ENCODE measurements at places on chromosomes 5 and 9.

DNA sequence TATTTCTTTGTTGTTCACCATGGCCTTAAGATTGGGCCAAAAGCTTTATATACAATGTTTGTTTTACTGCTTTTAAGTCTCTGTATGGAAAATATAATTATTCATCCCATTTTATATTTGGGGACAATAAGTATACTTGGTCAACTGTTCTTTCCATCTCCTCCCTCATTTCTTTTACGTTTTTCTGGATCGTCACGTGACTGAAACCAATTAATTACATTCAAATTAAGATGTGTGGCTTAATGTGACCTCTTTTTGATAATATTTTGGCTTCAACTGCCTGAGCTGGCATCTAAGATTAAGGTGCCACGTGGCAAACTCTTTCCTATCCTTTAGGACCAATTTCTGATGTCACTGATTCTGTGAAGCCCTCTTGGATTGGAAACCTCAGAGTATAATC, 250.1 kb upstream of the SGCD start:
- DNase-seq = no peak

GRCh38 chr9:128819716-128820664, 1.7 kb downstream of the ENDOG start:
- DNase-seq = no peak

- DNase-seq = no peak
These were observed 20.2 kb downstream of the CDH6 start for GRCh38 chr5:31213705-31214121.

DNA sequence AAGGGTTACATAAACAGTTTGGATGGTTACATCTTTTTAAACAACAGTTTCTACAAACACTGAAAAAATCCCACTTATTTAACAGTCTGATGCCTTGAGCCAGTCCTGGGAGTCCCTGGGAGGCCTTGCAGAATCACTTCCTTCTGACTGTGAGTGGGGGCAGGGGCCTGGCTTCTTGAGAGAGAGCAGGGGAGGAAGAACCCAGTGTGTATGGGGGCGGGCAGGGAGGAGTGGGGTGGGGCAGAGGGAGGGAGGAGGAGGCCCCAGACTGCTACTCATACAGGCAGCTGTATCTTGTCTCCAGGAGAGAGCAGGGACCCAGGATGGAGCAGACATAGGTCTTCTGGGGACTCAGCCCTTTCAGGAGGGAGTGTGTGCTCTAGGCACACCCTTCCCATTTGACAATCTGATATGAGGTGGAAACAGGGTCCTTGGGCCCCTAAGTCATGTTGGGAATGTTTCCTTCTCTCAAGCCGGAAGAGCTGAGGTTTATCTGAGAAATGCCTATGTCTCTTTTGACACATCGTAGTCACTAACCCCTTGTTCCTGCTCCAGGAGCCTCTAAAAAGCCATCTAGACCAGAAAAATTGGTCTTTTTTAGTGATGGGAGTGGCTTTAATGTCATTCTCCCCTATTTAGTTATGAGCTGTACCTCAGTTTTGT, 52.8 kb downstream of the IRF1 start:
- peak; percentile 96 for DNase-seq

DNA sequence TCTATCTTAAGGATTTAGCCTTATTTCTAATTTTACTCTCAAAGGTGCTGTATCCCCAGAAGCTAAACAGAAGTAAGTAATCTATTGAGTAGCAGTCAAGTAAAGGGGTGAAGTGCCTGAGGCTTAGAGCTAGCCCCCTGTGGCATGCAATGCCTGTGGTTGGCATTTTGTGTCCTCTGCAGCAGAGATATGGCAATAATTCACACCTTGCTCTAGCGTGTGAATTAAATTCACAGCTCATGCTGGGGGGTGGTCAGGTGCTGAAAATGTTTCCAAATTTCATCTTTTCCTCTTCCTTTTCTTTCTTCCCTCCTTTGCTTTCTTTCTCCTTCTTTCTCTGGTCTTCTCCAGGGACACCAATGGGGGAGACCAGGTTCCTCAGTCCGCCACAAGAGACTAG, 262.1 kb downstream of the GABRB2 start:
- no peak for DNase-seq

DNA sequence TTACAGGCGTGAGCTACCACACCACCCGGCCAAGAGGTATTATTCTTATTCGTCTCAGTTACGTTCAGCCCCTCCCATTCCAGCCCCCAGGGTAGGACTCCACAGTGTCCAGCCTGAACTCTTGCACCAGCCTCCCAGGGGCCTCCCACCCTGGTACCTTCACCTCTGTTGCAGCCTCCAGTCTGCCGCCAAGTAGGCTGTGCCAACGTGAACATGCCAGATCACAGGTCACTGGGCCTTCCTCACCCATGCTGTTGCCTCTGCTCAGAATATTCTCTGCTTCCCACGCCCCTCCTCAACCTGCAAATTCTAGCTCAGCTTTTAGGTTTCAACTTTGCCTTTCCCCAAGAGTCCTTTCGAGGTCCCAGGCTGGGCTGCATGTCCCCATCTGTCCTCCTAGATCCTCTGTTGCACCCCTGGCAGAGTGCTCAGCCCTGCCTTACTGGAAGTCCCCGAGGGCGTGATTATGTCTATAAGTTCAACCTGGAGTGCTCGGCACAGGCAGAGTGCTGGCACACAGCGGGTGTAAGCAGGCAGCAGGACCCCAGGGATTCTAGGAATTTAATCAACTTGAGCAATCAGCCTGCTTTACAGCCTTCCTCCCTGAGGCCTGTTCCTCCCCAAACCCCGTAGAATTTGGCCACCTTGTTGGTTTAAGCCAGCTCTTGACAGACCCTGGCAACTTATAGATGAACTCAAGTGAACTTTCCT, 13.1 kb upstream of the STXBP1 start:
- DNase-seq = no peak

DNA sequence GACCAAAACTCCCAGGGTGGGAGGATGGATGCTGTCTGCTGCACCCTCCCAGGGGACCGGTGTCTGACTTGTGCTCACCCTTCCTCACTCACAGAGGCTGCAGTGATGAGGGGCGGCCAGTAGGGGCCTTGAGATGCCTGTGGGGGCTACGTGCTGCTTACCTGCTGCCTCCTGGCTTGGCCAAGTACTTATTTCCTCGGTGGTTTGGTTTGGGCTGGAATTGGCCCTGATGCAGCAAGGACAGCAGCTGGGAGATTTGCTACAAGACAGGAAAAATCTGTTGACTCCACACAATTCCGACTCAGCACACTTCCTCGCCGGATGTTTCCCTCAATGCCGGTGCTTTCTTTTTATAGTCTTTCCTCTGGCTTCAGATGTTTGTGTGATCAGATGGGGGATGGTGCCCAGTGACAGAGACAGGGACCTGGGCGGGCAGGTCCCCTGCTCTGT, 6.6 kb downstream of the PCDH12 start:
- no peak for DNase-seq

DNA sequence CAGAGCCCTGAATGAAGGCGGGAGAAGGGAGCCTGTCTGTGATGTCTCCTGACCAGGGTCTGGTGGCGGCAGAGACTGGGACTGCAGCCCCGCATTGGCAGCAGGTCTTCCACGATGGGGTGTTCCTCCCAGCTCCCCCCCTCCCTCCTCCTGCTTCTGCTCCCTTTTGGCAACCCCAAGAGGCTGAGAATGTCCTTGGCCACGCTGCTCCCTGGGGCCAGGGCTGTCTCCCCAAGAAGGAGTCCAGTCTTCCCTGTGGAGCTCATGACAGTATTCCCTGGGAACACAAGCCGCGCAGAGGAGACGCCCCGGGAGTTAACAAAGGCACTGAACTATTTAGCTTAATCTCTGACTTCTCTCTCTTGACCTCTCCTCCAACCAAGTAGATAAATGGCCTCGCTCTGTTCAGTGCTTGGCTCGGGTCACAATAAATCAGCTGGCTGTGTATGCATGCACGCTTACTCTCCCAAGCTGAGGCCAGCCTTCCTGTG, 84.0 kb upstream of the NEURL1B start:
- no peak for DNase-seq

DNA sequence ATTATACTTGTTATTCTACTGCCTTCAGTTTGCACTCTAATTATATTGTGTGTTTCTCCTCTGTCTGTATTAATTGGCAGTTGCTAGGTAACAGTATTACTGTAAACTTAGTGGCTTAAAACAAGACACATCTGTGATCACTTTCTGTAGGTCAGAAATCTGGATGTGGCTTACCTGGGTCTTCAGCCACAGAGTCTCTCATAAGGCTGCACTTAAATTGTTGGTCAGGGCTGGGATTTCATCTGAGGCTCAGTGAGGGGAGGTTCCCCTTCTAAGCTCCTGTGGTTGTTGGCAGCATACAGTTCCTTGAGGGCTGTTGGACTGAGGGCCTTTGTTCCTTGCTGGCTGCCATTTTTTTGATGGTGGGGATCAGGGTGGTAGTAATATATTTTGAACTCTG, 68.8 kb downstream of the SLC44A1 start:
- no peak for DNase-seq
